ENCODE measurements at places on chromosomes 12 and 14.

- no peak for DNase-seq
Observed at GRCh38 chr12:99983456-99984258, 1.1 kb downstream of the ANKS1B start.

DNA sequence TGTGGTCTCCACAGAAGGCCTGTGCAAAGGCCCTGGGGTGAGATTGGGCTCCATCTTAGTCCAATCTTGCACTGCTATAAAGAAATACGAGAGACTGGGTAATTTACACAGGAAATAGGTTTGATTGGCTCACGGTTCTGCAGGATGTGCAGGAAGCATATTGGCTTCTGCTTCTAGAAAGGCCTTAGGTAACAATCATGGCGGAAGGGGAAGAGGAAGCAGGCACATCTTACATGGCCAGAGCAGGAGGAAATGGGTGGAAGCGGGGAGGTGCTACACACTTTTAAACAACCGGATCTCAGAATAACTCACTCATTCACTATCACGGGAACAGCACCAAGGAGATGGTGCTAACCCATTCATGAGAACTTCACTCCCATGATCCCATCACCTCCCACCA, 55.4 kb downstream of the FAR2 start:
- DNase-seq: no peak

GRCh38 chr12:15179672-15180071, 41.5 kb downstream of the RERG start:
- DNase-seq: no peak

DNA sequence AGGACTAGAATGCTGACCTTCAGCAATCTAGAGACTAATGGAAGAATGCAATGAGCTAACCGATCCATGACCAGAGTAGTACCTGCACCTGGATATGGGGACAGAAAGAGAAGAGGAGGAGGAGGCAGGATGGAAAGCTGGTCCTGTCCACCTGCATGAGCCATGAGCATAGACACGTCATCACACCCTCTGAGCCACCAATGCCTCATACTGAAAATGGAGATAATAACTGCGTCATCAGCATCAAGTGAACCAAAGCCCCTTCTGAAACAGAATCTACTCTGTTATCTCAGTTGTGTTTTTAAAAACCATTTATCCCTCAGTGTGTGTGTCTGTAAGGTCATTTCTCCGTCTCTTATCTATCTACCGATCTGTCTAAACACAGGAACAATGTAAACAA, 327.0 kb downstream of the BCL11B start:
- no peak for DNase-seq

- DNase-seq: no peak
Observed at GRCh38 chr14:55059333-55059732, 7.9 kb downstream of the MAPK1IP1L start.

GRCh38 chr12:19434538-19434937, 4.8 kb upstream of the AEBP2 start:
- no peak for DNase-seq

GRCh38 chr14:63928744-63929174, 76.0 kb downstream of the SYNE2 start:
- no peak for DNase-seq

DNA sequence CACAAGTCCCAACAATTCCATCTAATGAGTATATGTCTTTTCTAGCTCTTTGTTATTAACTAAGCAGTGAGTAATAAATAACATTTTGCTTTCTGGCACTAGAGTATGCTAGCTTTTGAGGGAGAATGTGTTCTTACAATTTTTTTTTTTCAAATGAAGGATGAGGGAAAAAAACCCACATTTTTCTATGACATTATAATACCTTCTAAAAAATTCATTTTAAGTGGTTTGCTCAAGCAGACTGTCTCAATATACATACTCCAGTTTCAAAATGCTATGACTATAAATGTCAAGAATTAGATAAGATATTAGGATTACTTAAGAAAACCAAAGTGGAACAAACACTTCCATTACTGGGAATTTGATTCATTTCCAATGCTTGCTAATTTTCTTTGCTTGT, 394.6 kb downstream of the C12orf75 start:
- no peak for DNase-seq

- DNase-seq: no peak
Observed at GRCh38 chr14:98544174-98544573, 727.8 kb downstream of the BCL11B start.

DNA sequence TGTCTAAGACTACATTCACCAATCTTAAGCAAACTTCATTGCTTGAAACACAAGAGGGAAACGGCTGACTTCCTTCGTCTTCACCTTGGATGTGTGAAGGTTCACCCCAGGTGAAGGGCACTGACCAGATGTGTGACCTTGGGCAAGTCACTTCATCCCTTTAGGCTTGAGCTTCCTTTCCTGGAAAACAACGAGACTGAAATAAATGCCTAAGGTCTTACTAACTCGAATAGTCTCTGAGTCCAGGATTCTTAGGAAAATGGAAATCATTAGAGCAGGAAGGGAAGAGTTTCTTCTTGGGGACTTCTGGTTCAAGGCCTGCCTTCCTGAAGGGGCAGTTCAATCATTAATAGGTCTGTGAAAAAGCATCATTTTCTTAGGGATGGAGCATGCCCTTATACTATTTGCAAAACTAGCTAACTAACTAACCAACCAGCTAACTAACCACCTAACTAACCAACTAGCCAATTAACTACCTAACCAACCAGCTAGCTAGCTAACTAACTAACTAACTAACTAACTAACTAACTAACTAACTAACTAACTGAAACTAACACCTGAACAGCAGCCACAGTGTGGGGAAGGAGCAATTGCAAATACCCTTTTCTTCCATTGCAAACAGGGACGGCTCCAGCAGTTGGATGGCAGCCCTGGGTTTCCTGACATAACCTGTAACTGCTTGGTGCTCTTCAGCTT, 31.5 kb upstream of the EMP1 start:
- DNase-seq: no peak

DNA sequence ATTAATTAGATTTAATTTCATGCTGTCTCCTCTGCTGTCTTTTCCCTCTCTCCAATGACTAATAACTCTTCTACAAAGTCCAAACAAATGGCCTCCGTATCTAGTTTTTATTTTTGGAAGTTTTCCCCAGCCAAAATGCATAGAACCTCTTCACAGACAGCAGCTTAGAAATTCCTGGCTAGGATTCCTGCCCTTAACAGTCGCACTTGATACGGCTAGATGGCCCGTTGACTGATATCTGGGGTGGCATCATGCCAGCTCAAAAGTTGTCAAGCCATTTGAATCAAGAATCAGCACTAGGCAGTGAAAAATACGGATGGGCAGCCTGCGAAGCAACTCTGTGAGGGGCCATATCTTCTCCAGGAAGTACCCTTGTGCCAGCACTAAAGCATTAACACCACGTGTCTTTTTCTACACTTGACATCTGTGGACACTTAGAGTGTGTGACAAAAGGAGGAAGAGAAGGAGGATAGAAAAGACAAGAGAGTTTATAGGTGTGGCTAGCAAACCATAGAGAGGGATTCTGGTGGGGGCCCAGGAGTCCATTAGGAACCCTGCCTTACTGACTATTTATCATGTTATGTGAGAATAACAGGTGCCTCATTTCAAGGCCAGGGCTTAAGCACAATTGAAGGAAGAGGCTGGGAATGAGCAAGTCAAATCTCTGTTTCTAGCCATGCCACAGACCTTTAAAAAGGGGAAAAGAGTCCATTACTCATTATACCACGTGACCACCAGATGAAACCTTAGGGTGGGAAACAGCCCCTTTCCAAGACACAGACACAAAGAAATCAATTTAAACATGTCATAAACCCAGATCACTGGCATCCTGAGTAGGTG, 39.2 kb upstream of the KRR1 start:
- DNase-seq: no peak

GRCh38 chr12:77352946-77353345, 287.6 kb upstream of the E2F7 start:
- DNase-seq: no peak

GRCh38 chr12:121505513-121505912, 75.3 kb downstream of the KDM2B start:
- DNase-seq: no peak

DNA sequence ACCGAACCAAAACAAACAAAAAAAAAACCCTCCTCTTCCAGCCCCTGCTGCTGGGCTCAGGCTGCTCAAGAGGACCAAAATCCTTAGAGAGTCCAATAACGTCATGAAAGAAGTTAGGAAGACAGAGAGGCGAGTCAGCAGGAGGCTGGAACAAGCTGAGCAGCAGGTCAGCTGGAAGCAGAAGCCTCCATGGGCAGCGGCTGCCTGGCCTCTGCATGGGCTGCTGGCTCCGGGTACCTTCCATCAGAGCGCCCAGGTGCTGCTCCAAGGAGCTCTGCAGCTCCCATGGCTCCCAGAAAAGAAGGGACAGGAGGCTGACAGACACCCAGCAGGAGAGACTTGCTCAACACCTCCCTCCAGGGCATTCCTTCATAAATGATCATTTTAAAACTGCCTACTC, 3.2 kb upstream of the KRT2 start:
- DNase-seq: no peak

DNA sequence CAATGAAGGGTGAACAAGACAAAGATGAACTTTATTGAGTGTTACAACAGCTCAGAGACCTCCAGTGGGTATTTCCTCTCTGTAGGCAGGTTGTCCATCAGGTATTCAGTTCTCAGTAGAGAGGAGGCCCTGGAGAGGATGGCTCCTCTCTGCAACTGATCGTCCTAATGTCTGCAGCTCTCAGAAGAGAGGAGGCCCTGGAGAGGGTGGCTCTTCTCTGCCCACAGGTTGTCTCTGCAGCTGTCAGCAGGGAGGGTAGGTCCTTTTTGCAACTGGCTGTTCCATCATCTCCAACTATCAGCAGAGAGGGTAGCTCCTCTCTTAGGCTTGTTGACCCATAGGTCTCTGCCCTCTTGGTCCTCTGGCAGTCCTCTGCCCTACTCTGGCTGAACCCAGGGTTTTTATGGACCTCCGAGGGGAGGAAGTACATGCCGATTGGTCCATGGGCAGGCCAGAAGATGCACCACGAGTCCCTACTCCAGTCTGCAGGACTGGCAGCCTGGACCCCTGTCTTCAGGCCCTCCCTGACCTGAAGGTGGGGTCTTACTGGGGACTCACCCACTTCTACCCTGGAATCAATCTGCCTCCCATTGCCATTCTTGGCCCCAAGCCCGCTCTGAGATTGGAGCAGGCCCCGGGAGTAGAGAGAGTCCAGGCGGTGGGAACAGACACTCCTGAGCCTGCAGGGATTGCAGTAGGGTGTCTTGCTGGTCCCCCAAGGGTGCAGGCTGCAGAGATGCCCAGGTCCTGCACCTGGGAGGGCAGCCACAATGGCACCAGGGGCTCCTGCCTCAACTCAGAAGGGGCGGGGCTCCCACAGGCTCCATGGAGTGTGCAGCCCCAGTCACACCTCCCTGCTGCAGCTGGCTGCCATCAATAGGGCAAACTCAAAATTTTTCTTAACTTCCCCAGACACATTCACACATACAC, 2.3 kb downstream of the TMEM116 start:
- DNase-seq: no peak

GRCh38 chr14:26596543-26597061, 1.2 kb downstream of the NOVA1 start:
- DNase-seq: no peak

Measured in omental fat pad (tissue), 4 donors.